Amygdala (tissue), 56 donors: ENCODE measurements at places on chromosomes 7 and 10.

- DNase-seq: no peak
Observed at GRCh38 chr7:84900215-84900614, 286.6 kb downstream of the SEMA3D start.

- no peak for DNase-seq
Observed at GRCh38 chr10:126924180-126924914, 19.1 kb downstream of the DOCK1 start.

GRCh38 chr7:11436316-11436715, 395.7 kb downstream of the THSD7A start:
- DNase-seq: no peak

GRCh38 chr10:109933984-109934565, 10.8 kb upstream of the XPNPEP1 start:
- no peak for DNase-seq

- DNase-seq: no peak
Observed at GRCh38 chr10:34522546-34522945, 292.6 kb downstream of the PARD3 start.

DNA sequence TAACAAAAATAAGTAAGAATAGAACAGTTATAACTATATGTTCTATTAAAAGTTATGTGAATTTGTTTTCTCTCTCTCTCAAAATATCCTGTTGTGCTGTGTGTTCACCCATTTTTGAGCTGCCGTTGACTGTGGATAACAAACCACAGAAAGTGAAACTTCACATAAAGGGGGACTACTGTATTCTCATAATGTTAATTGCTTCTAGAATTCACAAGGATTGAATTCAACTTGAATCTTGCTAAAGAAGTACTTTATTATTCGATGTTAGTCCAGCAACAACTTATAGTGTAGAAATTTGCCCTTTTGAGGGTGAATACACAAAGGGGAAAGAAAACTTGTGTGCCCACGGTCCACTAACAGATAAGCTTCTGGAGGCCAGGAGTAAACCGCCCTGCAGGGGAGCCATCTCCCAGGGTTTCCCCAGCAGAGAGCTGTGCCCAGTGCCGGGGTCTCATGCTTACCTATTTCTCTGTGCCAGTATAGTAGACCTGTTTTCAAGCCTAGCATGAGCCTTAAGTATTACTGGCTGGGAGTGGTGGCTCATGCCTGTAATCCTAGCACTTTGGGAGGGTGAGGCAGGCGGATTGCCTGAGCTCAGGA, 87.1 kb downstream of the KAT6B start:
- DNase-seq: no peak

GRCh38 chr10:129038522-129038921, 428.5 kb upstream of the MGMT start:
- no peak for DNase-seq

GRCh38 chr10:88216976-88217375, 353.6 kb downstream of the PTEN start:
- no peak for DNase-seq
